ENCODE measurements at places on chromosomes 2 and 18.

DNA sequence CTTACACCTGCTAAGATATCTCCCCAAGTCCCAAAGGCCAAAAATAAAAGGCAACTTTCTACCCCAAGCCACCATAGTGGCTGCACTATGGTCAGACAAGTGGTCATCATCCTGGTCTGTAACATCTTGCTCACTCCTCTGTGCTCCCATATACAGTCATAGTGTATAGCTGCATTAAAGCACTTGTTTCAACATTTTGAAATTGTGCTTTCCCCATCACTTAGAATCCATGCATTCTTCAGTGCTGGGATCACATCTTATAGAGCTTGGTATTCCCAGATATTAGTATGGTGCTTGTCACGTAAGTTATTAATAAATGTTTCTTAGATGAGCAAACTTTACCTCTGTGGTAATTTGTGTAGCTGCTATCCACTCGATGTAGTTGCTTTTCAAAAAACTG lies 40.4 kb upstream of the CDC42EP3 start:
- DNase-seq: no peak

GRCh38 chr2:107402330-107402729 lies 424.4 kb upstream of the RGPD4 start:
- DNase-seq: no peak

DNA sequence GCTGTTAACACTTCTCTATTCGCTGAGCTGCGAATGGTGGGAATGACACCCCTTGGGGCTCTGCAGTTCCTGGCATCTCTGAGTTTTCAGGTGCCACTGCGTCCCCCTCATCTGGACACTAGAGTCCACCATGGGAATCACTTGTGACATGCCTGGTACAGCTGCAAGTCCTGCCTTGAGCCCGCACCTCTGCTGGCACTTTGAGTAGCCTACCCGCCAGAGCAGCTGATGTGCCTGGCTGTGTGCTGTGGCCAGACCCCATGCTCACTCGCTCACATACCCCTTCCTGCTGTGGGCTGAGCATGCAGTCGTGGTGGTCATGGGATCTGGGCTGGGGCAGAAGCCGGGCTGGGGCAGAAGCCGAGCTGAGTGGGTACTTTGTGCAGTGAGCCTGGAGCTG lies 117.6 kb downstream of the RND3 start:
- no peak for DNase-seq

- no peak for DNase-seq
Observed at GRCh38 chr2:197157879-197158537, 152.6 kb downstream of the ANKRD44 start.

- no peak for DNase-seq
Observed at GRCh38 chr2:173278794-173279526, 75.7 kb upstream of the CDCA7 start.

DNA sequence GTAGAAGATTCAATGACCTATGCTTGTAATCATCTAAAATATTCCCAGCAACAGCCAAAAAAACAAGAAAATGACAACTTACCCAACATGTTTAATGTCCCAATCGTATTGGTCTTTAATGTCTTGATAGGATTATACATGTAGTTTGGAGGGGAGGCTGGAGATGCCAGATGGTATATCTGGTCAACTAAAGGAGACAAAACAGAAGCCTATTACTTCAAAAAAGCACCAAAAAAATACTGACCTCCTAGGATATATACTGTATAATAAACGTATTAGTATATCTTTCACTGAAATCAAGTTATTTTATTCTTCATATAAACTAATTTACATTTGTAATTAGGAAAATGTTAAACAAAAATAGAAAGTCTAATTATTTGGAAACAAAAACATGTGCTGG lies 64.5 kb downstream of the UXS1 start:
- DNase-seq: no peak

GRCh38 chr2:35428548-35428947 lies 927.0 kb upstream of the CRIM1 start:
- DNase-seq: no peak

DNA sequence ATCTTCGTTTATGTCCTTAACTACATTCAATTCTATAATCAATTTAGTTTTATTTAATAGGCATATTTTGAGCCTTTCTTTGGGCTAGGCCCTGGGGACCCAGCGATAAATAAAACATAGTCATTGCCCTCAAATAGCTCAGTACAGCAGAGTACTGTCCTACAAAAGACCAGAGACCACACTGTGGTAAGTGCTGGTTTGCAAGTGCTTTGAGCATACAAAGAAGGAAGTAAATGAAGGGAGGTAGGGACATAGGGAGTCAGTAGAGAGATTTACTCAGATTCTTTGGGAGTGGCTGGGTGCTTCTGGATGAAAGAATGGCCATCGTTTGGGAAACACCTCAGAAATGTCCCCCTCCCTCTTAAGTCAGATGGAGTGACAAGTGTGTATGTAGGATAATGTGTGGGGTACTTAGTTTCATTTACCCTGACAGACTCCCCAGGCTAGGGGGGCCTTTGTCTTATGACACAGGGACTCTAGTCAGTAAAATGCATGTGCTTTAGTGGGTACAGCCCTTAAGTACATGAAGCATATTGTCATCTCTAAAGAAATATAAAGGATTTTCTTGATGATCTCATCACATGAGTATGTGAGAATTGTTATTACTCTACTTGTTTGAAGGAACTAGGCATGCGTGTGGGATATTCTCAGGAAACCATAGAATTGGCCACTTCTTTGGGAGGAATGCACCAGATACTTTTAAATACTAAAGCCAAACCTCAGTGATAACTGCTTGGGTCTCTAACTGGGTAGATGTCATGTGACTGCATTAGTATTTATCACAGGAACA lies 35.1 kb downstream of the MAPRE2 start:
- DNase-seq: no peak

GRCh38 chr2:48529676-48530032 lies 300 bp upstream of the STON1 start:
- no peak for DNase-seq

- no peak for DNase-seq
Observed at GRCh38 chr2:238379096-238379810, 47.5 kb upstream of the ASB1 start.

- DNase-seq: no peak
Observed at GRCh38 chr18:34866739-34867138, 156.6 kb downstream of the DTNA start.

DNA sequence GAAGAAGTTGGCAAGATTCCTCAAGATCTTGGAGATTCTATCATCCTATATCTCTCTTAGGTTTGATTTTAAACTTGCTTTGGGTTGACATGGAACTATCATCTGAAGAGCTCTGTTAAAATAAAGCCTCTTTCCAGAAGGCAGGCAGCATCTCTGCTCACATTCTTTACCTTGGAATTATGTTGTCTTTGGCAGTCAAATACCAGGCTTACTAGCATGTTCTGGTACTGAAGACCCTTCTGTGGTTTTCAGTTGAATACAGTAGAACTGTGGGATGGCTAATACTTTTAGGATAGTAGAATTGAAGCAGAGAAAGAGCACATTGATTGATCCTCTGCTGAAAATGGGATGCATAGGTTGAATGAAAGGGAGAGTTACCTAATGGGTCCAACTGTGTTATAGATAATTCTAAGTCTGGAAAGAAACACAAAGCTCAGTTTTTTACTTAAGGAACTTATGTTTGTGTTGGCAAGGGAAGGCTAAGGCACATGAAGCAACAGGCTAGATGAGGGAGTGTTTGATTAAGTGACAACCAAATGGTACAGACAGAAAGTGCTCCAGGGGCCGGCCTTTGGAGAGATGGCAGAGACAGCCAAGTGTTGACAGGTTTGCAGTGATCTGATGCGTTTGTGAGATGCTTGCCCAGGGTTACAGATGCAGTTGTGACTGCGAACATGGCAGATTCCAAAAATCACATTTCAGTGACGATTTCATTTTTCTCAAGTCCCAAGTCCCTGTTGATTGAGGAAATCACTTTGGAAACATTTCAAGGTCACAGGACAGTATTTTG lies 397.9 kb downstream of the MEIS1 start:
- no peak for DNase-seq

Data from stimulated activated CD8-positive, alpha-beta memory T cell treated with anti-CD3 and anti-CD28 coated beads, Interleukin-2, amount 100 ng/mL, for 1 hour (primary cell).